Stimulated activated CD8-positive, alpha-beta memory T cell treated with anti-CD3 and anti-CD28 coated beads, Interleukin-4, amount 100 ng/mL, for 1 hour (primary cell): ENCODE measurements at places on chromosomes 5 and 9.

GRCh38 chr5:178213748-178214151, 9.4 kb downstream of the HNRNPAB start:
- DNase-seq, result no peak

GRCh38 chr5:111461255-111461671, 51.1 kb downstream of the STARD4 start:
- DNase-seq, result no peak

DNA sequence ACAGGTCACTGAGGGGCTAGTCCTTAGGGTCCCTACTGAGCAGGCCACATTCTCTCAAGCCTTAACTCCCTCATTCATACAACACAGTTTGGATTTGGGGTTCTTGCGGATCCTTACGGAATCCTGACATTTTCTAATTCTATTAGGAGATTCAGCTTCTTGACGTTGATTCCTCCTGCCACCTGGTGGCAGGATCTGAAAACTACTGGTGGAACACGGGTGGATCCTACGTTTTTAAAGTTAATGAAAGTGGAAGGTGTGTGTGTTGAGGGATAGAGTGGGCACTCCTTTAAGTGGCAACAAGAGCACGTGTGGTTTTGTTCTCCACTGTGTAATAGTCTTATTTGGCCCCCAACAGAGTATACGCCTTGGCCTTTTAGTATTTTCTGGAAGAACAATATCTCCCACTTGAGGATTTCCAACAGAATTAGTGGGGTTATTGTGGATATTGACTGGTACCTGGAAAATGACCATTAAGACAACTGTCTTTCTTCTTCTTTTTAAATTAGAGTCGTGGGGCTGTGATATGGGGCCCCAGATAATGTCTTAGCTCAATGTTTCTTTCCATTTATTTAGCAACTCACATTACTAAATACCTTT, 25.2 kb downstream of the SLC28A3 start:
- DNase-seq, result peak; percentile 12

GRCh38 chr5:116075191-116075831, 9.5 kb upstream of the COMMD10 start:
- DNase-seq, result no peak

DNA sequence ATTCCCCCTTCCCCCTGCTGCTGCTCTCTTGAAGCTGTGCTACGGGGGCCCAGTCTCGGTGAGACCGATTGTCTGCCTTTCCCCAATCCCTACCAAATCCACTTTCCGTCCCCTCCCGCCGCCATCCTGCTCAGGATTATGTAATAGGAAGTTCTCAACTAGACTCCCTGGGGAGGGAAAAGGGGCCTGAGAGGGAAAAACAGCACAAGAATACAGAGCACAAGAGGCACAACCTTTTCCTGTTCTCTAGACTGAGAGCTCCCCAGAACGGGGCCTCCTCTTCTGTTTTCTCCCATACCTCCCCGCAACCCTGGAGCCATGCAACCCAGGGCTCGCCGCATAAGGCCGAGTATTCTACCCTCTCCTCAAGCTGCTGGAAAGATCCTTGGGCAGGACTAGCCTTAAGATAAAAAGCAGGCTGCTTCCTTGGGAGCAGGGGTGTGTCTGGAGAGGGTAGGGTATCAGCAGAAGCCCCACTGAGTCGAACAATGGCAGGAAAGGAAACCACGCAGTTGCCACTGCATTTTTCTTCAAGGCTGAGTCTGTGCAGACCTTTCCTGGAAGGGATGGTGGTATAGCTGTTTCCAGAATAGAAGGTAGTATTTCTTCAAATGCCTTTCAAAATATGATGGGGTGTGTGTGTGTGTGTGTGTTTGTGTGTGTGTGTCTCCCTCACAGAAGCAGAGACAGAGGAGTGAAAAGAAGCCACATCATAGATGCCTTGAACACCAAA, 12.9 kb downstream of the MYORG start:
- no peak for DNase-seq

DNA sequence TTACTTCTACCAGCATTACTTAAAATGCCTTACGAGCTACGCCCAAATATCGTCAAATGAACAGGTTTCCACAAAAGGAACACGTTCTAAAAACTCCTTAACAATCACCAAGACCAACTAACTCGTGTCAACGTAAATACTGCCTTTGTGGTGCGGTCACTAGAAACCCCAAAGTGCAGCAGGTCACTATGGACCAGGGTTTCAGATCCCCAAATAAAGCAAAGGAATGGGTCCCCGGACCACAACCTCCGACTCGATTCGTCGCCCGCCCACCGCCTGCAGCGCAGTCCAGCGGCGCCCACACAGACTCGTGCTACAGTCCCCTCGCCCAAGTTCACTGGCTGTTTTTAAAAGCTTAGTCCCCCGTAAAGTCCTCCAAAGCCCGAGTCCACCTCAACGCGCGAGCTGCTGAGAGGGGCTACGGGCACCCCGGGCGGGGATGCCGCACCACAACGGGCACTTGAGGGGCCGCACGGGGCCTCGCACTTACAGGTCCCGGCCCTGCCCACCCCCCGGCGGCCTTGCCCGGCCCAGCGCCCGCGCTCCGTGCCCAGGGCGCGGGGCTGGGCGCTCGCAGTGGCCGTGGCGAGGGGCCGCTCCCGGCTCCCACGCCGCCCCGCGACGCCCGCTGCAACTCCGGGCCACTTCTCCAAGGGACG, 1.1 kb downstream of the NFIB start:
- DNase-seq, result no peak

DNA sequence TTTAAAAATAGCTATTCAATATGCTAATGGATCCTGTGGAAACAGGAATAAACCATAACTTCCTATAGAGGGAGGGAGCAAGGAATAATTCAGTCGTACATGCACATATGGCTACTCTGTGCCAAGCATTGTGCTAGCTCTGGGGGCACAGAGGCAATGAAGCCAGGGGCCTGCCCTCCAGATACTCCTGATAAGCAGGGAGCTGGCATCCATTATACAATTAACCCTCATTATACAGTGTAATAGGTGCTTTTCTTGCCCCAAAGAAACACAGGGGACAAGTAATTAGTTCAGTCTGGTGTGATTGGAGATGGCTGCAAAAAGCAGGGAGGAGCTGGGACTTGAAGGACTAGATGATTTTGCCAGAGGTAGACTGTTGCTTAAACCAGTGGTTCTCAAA, 200.4 kb downstream of the SREK1 start:
- no peak for DNase-seq
